Renal cortex interstitium (tissue), 15 donors: ENCODE measurements at places on chromosomes 5 and 9.
A peak's percentile ranks its signal among the peaks of the same experiment; 100 is the strongest.

DNA sequence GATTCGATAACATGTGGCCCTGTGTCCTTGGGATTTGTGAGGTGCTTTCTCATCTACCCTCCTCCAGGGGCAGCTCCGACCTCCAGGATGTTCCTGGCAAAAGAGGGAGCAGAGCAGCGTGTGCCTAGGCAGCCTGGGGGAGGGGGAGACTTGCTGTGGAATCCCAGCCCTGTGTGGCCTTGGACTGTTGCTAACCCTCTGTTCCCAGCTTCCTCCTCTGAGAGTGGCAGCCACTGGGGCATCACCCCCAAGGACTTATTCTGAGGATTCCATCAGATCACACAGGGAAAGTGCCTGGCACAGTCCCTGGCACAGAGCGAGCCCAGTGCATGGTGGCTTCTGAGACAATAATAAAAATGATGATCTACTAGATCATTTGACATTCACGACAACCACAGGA is 265.1 kb upstream of the MVB12B start:
- no peak for DNase-seq

DNA sequence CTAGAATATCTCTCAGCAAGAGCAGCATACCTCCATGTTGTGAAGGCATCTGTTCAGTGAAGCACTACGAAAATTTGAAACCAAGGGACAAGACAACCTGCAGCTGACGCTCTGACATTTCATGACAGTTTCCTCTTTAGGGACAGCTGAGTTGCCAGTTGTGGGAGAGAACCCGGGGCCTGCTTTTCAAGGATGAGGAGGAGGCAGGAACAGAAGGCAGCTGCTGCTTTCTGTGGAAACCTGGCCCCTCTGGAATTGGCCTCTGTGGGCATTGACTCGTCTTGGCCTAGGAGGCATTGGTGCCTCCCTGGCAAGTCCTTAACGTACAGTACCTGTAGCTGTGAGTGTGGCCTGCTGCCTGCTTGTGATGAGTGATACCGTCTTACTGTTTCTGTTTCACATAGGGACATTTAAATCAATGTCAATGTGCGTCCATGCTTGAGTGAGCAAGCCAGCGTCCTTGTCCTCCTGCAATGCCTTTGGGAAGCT is 21.6 kb downstream of the SLC46A2 start:
- DNase-seq: no peak

DNA sequence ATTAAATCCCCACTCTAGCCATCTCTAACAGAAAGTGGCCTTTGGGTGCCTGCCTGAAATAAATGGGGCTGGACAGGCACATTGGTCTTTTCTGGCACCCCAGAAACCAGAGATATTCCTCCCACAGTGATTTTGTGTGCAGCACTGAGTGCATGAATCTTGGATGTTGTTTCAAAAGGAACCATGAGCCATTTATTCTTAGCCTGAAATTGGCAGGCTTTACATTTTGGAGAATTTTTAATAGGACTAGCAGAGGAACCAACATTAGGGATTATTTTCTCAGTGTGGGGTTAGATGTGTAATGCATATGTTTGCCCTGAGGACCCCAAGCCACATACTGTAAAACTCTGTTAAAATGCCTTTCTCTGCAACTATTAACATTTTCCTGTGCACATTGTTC is 451.3 kb downstream of the NFIB start:
- DNase-seq: no peak

- DNase-seq: no peak
Observed at GRCh38 chr9:74498621-74499095, 1.5 kb downstream of the RORB start.

DNA sequence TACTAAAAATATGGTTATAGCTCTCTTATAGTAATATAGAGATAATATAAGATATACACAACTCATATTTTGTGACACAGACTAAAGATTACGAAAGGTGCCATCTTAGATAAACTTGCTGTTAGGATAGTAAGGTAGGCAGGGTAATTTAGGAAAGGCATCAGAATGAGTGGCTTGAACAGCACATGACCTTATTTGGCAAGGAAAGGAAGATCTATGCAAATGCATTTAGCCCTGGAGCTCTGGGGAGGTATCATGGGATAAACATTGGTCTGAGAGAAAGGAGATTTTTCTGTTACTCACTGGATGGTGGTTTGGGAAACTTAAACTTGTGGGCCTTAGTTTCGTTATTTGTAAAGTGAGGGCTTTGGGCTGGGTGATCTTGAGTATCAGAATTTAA is 65.8 kb downstream of the KCTD16 start:
- DNase-seq: no peak

- DNase-seq: peak; percentile 63
Observed at GRCh38 chr9:35538361-35539234, 48.7 kb downstream of the RUSC2 start.

DNA sequence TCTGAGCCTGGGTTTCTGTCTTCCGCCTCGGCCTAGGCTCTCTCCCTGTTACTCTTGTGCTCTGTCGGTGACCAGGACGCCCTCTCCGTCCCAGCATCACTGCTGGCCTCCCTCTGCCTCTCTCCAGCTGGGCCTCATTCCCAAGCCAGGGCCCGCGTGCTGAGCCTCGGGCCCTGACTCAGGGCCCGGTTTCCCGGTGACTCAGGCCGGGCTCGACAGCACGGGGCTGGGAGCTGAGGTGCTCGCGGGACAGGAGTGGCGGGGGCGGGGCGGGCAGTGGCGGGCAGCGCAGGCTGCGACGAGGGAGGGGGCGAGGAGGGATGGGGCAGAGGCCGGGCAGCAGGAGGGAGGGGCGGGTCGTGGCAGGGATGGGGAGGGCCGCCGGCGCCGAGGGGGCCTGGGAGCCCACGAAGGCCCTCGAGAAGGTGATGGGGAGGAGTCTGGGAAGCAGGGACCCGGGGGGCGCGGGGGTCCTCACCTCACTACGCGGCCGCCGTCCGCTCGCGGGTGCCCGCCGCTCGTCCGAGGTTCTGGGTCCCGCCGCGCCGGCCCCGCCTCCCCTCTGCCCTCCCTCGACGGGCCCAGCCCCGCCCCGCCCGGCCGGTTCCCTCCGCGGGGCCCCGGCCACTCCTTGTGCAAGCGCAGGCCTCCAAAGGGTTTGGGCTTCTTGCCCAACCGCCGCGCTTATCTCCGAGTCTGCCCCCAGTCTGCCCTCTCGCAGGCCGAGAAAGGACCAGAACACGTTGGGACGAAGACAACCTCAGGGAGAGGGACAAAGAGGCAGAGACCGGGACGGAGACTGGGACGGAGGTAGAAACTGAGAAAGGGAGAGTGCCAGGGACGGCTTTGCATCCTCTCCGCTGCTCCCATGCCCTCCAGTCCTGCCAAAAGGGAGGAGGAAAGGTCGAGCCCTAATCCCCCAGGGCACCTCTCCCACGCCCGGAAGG is at the start of gene ARAP3:
Gene ARAP3 (minus strand): TSS at position 536 of the 947 bp plus-strand sequence. CDS start 1,744 bp downstream, outside the sequence.
- no peak for DNase-seq

DNA sequence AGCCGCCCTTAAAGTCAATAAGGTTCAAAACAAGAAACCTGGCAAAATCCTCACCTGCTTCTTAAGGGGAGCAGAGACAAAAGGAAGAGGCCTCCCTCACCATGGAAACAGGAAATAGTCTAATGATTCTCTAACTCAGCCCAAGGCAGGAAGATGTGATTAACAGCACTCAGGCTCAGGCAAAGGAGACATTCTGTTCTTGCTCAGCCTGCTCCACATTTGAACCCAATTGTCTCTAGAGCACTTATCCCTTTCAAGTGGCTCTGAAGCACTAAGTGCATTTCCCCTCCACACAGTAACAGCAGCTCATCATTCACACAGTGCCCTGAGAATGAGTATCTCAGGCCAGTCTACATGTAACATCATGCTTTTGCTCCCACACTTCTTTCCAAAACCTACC is 72.3 kb downstream of the NIPSNAP3B start:
- no peak for DNase-seq

- no peak for DNase-seq
Observed at GRCh38 chr5:56827049-56827448, 11.7 kb downstream of the MAP3K1 start.

- DNase-seq: no peak
Observed at GRCh38 chr9:121179930-121180681, 21.6 kb downstream of the RAB14 start.

DNA sequence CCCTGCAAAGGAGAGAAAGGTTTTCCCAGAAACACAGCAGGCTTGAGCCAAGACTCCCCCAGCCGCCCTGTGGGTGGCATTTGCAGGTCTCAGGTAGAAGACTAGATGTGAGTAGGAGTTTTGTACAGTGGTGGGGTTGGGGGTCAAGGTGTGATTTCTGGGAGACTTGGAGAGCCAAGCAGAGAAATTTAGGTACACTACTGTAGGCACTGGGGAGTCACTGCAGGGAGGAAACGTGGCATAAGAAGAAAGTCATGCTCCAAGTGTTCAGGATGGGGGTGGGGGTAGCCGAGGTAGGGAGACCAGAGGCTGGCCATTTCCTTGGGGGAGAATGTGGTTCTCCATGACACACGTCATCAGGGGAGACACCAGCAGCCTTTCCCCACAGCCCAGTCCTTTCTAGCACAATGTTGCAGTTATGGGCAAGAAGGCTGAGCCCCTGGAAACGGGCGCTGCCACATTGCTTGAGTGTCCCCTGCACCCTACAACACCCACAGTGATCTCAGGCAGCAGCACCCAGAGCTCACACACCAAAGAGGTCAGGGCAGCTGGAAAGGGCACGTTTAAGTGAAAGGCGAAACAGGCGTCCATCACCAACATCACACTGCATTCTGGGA is 210.5 kb downstream of the FSTL4 start:
- no peak for DNase-seq

GRCh38 chr5:68285851-68286611 is 70.5 kb downstream of the PIK3R1 start:
- no peak for DNase-seq

- DNase-seq: no peak
Observed at GRCh38 chr5:156031181-156031580, 295.8 kb upstream of the SGCD start.

DNA sequence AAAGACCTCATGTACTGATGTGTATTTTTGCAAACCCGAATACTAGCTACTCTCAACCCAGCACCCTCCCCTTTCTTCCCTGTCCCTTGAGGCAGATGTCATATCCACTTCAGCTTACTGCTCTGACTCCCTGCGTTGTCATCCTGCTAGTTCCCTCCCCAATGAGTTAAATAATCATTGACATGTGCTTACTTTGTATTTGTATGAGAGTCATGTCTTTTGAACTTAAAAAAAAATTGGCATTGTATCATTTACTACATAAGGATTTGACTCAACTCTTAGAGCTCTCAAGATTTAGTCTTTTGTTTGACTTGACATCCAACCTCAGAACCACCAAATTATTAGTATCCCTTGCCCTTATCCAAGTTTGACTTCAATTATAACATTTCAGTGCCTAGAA is 219.7 kb upstream of the TUT7 start:
- DNase-seq: no peak

GRCh38 chr5:159440235-159440634 is 109.9 kb upstream of the IL12B start:
- DNase-seq: no peak

DNA sequence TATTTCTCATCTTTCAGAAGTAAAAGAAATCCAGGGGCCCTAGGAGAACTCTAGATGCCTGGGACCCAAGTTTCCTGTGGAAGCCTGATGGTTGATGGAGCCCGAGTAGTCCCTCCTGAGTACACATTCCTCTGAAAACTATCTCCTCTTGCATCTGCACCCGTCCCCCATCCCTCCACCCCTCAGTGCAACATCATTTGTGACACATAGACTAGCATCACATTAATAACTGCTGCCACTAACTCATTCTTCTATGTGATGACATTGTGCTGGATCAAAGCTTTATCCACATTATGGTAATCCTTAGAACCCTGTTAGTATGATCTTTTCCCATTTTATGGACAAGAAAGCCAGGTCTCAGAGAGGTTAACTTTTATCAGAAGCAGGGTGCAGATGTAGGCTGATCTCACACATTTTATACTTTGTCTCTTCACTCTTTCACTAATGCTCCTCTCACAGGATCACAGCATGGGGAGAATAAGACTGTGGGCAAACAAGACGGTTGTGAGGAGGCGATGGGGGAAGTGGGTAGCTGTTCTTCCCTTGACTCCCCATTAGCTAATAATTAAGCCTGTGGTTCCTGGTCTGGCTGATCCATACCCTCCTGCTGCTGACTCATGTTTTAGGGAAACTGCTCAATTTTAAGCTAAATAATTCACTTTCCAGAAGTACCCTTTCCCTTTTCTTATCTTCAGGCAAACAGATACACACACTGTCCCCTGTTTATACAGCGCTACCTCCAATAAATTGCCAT is 3.9 kb upstream of the HK3 start:
- DNase-seq: no peak
